ENCODE measurements at places on chromosomes 3 and 15.

DNA sequence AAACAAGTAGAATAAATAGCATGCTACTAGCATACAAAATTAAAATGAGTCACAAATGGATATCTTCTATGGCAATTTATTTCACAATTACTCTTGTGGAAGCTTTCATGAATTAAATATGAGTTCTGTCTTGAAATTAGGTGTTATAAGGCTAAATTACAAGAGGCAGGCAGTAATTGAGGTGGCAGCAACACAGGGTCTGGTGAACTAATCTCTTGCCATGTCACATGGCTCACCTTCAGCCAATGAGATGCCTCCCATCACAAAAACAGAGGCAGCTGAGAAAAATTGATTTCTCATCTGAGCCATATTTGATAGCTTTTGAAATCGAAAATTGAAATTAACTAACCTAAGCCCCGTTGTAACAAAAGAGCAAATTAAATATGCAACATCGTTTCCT, 268.8 kb downstream of the NR2F2 start:
- DNase-seq, result no peak

GRCh38 chr15:38075466-38075865, 141.0 kb downstream of the TMCO5A start:
- DNase-seq, result no peak

DNA sequence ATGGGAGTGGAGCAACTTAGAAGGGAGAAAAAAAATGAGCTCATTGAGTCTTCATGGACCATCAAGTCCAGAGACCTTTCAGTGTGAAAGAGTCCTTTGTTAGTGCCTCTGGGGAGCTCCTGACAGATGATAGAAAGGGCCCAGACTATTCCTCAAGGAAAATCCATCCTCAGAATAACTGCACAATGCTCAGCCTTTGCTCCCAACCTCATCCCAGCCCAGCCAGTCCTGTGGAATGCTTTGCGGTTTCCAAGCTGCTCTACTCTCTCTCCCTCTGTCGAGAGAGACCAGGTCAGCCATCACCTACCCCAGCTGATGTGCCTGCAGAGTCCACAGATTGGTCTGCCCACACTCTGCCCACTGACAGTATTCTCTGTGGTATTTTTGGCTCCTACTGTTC, 406.2 kb downstream of the MFSD1 start:
- DNase-seq, result no peak

DNA sequence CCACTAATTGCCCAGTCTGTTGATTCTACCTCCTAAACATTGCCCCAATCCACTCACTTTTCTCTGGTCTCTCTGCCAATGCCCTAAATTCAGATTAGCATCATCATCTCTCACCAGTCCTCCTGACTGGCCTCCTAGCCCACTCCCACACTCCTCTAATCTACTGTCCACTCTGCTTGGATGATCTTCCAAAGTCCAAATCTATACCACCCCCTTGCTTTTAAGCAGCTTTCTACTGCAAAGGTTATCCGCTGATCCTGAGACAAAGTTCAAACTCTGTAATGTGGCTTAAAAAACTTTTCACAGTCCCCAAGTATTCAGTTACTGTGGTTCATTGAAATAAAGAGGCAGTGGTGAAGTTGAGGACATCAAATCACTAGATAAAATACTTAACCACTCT, 37.6 kb downstream of the SNX4 start:
- no peak for DNase-seq

DNA sequence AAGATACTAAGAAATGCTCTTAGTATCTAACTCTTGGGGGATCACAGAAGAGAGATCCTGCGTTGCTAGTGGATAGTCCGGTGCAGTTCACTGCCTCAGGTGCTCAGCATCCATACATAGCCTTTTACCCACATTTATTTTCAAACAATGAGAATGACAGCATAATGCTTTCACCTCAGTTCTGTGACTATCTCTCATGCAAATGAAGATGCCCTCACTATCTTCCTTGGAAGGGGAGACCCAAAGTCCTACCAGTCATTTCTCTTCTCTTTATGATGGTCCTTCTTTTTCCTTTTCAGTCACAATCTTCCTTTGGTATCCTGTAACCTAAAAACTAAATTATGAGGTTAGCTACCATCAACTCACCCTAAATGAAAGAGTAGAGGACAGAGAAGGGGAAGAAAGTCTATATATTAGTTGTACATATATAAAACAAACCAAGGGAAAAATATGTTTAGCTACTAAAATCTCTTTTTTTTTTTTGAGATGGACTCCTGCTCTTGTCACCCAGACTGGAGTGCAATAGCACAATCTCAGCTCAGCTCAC, 30.9 kb upstream of the SLC28A2 start:
- no peak for DNase-seq

GRCh38 chr3:111794711-111795110, 64.4 kb upstream of the PHLDB2 start:
- no peak for DNase-seq

DNA sequence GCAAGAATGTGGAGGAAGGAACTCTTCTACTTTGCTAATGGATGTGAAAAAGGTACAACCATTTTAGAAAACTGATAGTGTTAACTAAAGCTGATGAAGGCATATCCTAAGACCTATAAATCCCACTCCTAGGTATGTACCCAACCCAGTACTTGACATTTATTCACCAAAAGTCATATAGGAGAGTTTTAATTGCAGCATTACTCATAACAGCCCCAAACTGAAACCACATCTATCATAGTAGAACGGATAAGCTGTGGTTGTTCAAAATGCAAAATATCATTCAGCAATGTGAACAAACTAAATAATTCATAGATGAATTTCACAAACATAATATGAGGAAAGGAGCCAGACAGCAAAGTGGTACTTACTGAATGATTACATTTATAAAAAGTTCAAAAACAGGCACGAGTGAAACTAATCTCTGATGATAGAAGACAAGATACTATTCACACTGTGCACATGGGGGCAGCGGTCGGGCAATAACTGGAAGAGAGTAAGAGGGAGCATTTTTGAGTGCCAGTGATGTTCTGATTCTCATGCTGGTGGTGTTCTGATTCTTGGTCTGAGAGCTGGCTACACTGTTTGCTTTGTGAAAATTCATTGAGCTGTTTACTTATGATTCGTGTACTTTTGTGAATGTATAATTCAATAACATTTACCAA, 34.3 kb downstream of the GOLIM4 start:
- DNase-seq, result no peak

DNA sequence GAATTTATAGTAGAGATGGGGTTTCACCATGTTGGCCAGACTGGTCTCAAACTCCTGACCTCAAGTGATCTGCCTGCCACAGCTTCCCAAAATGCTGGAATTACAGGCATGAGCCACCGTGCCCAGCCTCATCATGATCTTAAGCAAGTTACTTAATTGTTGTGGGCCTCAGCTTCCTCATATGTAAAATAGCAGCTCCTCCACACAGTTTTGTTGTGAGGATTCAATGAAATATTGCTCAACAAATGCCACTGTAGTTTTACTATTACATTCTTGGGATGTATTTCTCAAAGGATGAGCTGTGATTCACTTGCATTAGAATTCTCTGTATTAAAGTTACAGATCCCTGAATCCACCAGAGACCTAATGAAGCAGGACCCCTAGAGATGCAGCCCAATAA, 168.8 kb downstream of the ADAMTS9 start:
- DNase-seq, result no peak

GRCh38 chr3:135050536-135050935, 255.5 kb downstream of the EPHB1 start:
- no peak for DNase-seq

DNA sequence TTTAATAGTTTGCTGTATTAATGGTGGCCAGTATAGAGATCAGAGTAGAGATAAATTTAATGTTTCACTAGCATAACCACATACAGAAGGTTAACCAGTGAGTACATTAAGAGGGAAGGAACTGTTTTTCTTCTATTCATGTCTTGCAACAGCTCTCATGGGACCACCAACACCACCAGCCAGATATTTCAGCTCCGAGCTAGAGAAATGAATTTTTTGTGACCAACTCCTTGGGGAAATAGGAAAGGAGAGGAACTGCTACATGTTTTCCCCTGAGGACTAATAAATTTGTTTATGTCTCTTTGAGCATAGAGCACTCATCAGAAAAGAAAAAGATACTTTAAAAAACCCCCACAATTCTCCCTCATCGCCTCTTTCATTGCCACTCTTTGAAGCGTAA, 247.5 kb downstream of the MBNL1 start:
- peak; percentile 49 for DNase-seq

- DNase-seq, result no peak
These were observed 49.9 kb downstream of the NEK10 start for GRCh38 chr3:27319304-27319703.

GRCh38 chr3:165852711-165853110, 15.5 kb upstream of the BCHE start:
- DNase-seq, result no peak

- DNase-seq, result no peak
These were observed 62.5 kb upstream of the GSK3B start for GRCh38 chr3:120156699-120157098.

DNA sequence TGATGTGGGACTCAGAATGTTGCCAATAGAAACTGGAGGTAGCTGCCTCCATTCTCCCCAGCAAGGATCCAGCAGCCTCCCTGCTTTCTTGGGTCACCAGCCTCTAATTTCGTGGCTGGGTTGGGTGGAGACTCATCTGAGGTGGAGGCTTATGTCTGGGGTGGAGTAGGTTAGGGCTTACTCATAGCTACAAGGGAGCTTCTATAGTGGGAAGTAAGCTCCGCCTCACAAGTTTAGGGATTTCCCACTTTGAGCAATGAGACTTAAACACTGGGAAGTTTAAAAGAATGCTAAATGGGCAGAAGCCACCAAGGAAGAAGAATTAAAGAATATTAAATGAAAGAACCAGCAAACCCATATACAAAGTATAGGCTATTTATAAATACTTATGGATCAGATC, 63.8 kb downstream of the GJD2 start:
- DNase-seq, result no peak

- DNase-seq, result no peak
These were observed 79.1 kb upstream of the MEF2A start for GRCh38 chr15:99486371-99487336.

DNA sequence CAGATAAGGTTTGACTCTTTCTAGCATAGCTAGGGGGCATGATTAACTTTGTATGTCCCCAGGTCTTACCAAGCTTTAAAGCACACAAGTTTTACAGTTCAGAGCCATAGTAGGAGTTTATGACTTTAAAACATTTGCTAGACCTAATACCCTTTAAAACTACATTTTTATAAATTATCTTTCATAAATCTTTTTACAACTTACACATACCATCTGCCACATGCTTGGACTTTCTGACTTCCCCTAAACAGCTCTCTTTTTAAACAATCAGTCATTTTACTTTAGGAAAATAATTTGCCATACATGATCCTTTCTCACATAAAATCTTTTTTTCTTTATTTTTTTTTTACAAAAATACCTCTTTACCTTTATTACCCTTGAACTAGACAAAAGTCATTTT, 735.3 kb upstream of the CADM2 start:
- no peak for DNase-seq

- no peak for DNase-seq
These were observed 1021.0 kb downstream of the MCTP2 start for GRCh38 chr15:95252404-95252803.

DNA sequence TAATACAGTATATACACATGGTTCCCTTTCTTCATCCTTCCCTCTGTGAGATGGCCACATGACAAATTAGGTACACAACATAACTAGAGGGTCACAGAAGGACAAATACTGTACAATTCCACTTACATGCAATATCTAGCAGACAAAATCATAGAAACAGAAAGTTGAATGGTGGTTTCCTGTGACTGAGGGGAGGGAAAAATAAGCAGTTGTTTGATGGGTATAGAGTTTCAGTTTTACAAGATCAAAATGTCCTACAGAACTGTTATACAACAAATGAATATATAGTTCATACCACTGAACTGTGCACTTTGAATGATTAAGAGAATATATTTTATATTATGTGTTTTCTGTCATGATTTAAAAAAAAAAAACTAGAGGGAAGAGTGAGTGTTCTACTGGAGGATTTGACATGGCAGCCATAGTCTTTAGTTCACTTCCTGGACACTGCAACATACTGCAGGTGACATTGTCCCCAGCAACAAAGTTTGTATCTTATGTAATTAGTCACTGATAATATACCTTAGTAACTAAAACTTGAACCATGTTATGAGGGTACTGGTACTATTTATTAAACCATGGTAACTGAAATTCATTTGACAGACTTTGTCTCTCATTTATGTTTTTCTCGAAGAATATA, 37.2 kb downstream of the CCDC54 start:
- DNase-seq, result no peak

DNA sequence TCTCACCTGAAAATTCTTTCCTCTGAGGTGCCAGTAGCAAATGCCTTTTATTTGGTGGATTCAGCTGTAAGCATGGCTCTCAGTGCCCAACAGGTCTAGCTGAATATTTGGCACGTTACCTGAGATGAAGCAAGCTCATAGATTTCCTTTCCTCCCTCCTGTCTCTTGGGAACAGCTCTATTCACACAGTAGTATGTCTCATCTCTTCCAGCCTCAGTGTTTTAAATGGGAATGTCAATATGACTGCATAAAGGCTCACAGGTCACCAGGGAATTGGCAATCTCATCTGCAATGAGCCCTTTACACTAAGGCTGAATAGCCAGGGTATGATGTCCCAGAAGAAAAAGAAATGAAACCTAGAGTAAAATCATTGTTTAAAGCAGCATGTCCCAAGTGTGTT, 733.5 kb downstream of the NTRK3 start:
- no peak for DNase-seq

- no peak for DNase-seq
These were observed 17.7 kb downstream of the RPL22L1 start for GRCh38 chr3:170852324-170852723.

GRCh38 chr3:141452045-141452444, 34.8 kb upstream of the RASA2 start:
- peak; percentile 79 for DNase-seq

DNA sequence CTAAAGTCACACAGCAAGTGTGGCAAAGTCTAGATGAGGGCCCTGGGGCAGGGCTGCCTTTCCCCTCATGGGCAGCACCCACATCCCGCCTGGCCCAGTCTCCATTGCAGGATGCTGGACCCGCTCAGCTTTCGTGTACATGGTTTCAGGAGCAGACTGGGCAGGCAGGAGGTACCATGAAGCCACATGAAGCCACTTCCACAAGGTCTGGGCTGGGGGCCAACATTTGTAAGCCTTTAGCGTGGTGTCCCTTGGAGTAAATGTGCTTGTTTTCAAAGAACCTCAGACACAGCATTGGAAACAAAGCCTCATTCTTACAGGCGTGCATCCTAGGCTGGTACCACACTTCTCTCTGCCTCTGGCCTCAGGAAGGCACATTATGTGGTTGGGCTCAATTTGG, 34.5 kb downstream of the UMPS start:
- DNase-seq, result no peak

GRCh38 chr3:124611520-124611919, 118.7 kb upstream of the UMPS start:
- DNase-seq, result no peak

DNA sequence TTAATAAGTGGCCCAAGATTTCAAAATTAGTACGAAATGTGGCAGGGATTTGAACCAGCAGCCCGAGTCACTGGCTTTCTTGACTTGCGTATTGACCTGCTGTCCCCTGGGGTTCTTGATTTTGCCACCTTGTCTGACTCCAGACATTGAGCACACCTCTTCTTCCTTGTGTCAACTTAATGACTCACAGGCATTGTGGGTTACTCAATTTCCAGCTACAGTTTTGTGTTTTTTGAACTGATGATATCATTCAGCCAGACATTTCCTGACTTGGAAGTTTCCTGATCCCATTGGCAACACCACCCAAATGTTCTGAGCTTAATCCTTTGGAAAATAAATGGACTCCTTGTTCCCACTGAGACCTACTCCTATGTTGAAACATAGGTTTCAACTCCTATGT, 64.2 kb downstream of the MOBP start:
- DNase-seq, result no peak

- DNase-seq, result no peak
These were observed 140.2 kb upstream of the SPRED1 start for GRCh38 chr15:38112406-38112805.

- peak; percentile 9 for DNase-seq
These were observed 15.2 kb downstream of the SSUH2 start for GRCh38 chr3:8629151-8630021.
